ENCODE measurements at places on chromosomes 2 and 18. TPM values are rescaled to one million over a fixed set of nuclear protein-coding genes. Genes with fewer than 3 reads are reported as not detected.

Gene FOXD4L1
- not detected for total RNA-seq

Gene TMEM37
- 50.2 TPM for total RNA-seq

Gene RGPD4
- total RNA-seq = not detected

Gene ACTG2
- 1.5 TPM for total RNA-seq

Gene CDH19
- total RNA-seq = 0.78 TPM

Data from thyroid gland (tissue), 4 donors.